ENCODE measurements at places on chromosomes 11 and 22.

- DNase-seq: no peak
These were observed 319.3 kb upstream of the NARS2 start for GRCh38 chr11:78893996-78894395.

DNA sequence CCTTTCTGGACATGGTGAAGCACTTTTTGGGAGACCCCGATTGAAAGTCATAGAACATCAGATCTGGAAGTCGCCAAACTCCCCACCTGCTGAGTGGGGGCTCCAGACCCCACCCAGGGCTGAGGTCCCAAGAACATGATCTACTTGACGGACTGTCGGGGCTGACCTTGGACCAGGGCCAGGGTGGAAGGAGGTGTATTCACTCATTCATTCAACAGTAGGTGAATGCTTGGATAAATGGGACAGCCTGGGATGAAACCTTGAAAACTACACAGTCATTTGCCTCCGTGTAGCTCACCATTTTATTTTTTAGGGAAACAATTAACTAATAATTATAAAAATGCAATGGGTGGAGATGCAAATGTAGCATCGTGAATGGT, 629.0 kb downstream of the BRD1 start:
- no peak for DNase-seq

DNA sequence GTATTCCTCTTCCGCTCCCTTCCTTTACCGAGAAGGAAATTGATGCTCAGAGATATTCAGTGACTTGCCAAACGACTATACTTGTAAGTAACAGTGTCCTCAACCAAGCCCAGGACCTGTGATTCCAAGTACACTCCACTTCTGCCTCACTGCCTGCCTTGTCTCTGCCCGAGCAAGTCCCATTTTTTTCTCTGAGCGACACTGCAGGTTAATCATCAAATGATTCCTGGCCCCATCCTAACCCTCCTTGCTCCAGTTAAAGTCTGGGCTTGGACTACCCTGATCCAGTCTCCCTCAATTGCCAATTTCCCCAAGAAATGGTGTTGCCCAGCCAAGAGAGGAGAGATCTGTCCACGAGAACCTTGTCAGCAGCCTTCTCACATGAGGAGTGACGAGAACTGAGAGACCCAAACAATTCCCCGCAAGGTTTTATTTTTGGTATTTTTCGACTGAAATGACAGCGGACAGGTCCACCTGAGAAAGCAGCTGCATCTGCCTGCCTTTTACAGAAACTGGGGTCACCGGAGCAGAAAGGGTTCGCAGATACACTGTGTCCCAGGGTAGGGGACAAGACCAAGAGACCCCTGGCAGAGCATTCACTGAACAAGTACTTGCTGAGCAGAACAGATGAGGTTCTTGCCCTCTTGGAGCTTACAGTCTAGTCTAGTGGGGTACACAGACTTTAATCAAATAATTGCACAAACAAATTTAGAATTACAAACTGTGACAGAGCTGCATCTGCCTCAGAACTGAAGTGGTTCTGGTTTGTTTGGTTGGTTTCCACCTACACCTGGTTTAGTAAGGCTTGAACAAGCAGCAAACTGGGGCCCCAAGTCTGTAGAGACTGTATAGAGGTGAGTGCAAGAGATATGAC, 11.4 kb downstream of the POU2AF1 start:
- DNase-seq: no peak

GRCh38 chr11:57120192-57120965, 61.4 kb upstream of the LRRC55 start:
- DNase-seq: no peak

Measured in GM03348 (cell line).